ENCODE measurements at places on chromosomes 5 and 9.

DNA sequence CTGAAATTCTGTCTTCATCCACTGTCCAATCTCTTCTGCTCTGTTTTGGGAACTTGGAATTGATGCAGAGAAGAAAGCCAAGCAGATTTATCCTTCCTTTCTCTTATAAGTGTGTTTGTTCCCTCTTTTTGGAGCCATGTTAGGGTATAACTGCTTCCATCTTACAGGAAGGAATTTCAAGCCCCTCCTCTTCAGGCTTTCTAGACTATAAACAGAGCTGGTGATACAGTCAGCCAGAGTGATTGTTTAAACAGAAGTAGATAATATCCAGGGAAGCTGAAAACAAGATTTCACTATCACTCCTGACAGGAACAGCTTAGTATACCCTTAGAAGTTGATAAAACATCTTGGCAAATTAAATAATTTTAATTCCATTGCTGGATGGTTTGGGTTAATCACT, 102.1 kb upstream of the DMRT1 start:
- DNase-seq: no peak

- DNase-seq: no peak
Observed at GRCh38 chr5:122680623-122681350, 94.1 kb upstream of the SNX2 start.

DNA sequence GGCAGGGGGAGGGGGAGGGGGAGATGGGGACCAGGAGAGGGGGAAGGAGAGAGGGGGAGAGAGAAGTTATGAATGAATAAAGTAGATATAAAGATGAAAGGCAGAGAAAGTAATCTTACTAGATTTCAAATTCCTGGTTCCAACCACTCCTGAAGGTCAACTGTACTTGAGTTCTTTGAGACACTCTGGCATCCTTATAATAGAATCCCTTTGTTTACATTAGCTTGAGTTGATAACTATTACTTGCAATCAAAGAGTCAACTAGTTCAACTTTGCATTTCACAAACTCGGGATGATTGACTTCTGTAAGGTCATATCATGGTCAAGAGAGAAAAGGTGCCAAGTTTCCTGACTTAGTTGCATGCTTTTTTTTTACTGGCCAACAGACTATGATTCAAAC, 42.2 kb downstream of the BAAT start:
- no peak for DNase-seq

GRCh38 chr9:125591245-125591644, 115.8 kb downstream of the MAPKAP1 start:
- DNase-seq: no peak

- no peak for DNase-seq
Observed at GRCh38 chr5:73373814-73374510, 74.6 kb downstream of the FOXD1 start.

DNA sequence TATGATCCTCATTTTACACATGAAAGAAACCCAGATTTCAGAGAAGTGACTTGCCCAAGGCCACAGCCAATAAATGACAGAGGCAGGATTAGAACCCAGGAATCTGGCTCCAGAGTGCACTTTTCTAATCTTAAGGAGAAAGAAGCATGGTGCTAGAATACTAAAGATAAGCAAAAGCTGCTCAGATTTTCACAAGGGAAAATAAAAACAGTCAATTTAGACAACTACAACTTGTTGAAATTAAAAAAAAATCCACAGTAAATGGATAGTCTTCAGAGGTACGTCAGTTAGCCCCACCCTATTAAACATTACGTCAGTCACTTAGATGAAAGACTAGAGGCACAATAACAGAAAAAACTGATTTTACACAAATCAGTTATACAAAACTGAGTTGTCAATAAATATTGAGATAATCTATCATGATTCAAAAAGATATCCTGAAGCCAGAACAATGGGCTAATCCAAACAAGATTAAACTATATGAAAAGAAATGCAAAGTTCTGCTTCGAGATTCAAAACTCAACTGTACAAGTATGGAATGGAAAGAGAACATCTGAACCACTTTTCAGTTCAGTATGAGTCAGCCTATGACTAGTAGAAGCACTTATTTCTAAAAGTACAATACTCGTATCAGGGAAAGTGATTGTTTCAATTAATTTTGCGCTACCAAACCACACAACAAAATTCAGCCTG, 9.3 kb downstream of the TMEM245 start:
- peak; percentile 84 for DNase-seq

- DNase-seq: no peak
Observed at GRCh38 chr9:127991757-127992274, 11.0 kb upstream of the EEIG1 start.

DNA sequence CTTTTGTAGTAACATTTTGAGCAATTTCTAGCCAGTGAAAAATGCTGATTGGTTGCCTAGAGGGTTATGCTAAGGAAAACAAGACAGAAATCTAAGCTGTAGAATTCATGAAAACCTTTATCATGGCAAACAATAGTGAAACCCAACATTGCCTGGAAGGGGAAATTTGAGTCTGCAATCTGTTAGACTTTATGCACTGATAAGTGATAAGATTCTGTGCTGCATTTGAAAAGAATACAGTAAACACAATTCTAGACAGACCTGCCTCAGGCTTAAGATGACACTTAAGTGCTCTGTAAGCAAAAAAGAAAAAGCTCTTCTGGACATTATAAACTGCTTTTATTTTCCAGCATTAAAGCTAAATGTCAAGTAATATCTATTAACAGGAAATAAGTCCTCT, 519.3 kb downstream of the ISL1 start:
- DNase-seq: peak; percentile 10

GRCh38 chr9:113609562-113610318, 146.2 kb downstream of the RGS3 start:
- no peak for DNase-seq

DNA sequence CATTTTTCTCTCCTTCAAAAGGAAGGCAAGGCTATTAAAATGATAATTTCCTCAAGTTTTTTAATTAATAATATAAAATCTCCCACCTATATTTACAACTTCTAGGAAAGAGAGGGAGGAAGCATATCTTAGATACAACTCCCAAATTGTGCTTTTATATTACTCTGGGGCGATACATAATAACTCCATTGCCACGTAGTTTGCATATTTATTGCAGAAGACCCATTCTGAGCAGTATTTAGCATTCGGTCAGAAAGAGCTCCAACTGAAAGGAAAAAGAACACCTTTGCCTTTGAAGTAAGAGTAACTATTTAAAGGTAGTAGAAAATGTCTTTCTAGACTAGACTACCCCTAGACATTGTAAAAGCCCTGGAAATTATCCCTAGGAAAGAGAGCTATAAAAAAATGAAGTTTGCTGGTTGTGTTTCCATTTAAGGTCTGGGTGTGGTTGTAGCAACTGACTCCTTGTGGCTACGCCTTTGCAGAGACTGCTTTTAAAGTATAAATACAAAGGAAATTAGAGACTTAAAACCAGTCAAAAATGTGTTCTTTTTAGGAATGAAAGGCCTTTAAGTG, 566.1 kb downstream of the ZNF608 start:
- DNase-seq: peak; percentile 27

GRCh38 chr5:115389799-115390382, 93.4 kb upstream of the CCDC112 start:
- DNase-seq: peak; percentile 40

- no peak for DNase-seq
Observed at GRCh38 chr5:180350296-180350695, 2.8 kb downstream of the GFPT2 start.

- no peak for DNase-seq
Observed at GRCh38 chr5:35856765-35857351, at the start of gene IL7R. IL7R (plus strand) TSS chr5:35856891; CDS start chr5:35856978, 87 bp downstream.

- no peak for DNase-seq
Observed at GRCh38 chr5:58666141-58666540, 83.3 kb downstream of the RAB3C start.

DNA sequence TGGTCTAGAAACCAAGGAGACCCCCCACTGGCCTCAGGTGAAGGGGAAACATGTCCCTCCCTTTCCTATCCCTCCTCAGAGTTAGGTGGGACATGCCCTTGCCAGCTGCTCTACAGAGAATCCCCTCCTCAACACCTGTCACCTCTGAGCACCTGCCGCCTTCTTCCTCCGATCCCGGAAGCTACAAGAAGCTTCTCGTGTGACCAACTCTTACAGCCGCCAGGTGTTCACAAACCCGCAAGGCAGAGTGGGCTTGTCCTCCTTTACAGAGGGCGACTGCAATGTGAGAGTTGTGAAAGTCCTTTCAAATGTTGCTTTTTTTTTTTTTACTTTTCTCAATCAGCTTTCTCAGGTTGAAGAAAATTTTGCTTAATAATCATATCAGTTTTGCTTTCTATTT, 3.7 kb upstream of the ICE1 start:
- DNase-seq: no peak

DNA sequence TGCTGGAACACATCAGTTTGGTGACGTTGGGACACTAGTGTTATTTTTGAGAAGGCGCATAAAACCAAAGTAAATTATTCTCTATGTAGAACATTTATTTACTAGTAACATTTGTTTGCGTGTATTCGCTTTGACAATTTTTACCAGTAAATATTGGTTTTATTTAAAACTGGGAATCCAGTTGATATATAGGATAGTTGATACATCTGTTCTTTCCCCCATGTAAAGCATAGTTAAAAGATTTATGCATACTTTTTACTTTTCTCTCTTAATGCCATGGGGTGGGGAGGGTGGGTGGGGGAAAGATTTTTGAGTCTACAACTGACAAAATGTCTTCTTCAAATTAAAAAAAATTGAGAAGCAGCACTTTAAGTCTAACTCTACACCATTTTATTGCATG, at the start of gene IGIP:
Gene IGIP, plus strand, starts transcription at position 301 of the 400 bp plus-strand sequence. CDS start 2,540 bp downstream, outside the sequence.
- no peak for DNase-seq

GRCh38 chr5:128271859-128272464, 188.4 kb downstream of the SLC12A2 start:
- DNase-seq: no peak

DNA sequence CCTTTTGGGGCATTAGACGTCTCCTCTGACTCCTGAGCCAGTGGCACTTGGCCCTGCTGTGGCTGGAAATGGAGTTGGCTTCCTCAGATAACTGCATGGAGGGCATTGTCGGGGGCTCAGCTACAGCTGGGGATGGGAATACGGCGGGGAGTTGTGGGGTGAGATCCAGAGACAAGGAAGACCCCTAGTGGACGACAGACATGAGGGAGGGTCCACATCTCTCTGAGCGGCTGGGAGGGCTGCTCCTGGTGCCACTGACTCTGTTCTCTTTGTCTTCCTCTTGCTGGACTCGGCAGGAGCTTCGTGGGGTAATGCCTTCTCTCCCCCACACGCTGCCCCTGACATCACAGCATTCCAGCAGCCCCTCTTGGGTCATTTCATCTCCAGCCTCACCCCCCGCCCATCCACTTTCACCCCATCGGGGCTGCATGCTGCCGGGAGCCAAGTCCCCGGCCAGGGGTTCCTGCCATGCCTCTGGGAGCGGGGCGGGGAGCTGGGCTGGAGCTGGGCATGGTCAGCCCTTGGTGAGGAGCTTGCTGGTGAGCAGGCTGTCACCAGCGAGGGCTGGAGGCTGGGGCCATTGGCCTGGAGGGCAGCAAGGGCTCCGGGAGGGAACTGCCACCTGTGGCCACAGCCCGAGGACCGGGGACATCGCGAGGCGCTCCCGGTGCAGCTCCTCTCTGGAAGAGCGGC, 172.3 kb downstream of the CACNA1B start:
- no peak for DNase-seq

DNA sequence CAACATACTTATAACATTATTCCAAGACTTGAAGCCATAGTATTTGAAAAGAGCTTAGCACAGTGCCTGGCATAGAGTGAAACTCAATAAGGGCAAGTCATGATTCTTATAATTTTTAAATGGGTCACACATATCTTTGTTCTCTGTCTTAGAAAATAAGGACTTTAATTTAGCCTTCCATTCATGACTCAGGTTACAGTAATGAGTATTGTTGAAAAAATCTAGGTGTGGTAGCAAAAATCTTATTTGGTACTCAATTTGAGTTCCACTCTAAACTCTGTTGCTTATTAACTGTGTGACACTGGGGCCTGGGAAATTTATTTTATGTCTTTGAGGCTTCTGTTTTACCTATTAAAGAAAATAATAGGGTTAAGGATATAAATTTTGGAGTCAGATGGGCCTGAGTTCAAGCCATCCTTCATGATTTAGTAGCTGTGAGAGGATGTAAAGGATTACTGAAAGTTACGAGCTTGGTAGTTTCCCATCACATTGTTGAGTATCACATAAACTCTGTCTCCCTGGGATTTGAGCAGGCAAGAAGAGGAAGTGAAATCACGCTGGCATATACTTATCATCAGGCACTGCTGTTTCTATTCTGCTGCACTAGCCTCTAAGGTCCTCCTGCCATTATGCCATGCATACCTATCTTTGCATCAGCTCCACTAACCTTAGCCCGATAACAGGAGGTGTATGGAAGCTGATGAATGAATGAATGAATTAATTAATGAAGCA, 1.5 kb downstream of the SPINK9 start:
- DNase-seq: no peak

- no peak for DNase-seq
Observed at GRCh38 chr5:148607406-148607805, 46.9 kb downstream of the HTR4 start.

GRCh38 chr5:102959055-102959454, 160.9 kb downstream of the GIN1 start:
- DNase-seq: no peak

GRCh38 chr9:109052416-109052815, 39.1 kb upstream of the CTNNAL1 start:
- DNase-seq: no peak

DNA sequence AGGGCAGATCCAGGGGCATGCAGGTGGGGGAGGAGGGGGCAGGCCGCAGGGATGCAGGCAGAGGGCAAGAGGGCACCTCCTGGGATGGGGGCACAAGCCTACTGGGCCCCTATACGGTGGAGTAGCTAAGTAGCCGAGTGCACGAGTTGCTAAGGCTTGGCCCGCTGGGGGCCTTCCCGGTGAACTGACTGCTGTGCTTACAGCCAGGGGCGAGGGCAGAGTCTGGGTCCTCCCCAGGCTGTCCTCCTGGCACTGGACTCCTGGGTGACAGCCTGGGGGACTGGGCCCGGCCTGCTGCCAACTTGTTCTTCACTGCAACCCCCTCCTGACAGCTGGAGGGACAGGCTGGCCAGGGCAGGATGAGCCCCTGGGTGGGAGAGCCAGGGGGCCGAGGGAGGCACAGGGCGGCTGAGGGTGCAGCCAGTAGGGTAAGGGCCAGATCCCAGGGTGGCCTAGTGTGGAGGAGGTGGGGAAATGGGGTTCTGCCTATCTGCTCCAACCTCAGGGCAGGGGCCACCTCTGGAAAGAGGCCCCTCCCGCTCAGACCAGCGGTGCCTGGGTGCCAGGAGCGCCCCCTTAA, 1.7 kb upstream of the EGFL7 start:
- DNase-seq: no peak

DNA sequence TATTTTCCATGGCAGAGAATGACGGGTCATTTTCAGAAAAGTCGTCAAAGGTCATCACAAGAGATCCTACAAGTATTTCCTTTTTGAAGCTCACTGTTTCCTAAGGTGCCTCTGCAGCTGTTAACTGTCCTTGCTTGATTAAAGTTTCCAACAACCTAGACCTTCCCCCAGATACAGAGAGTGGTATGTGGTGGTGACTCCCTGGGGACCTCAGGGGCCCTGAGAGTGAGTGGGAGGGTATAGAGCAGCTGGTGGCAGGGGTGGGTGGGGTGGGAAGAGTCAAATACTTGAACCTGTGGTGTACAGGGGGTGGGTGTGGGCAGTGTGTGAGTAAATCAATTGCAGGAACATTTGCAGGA, 1.6 kb upstream of the CD72 start:
- DNase-seq: no peak

All from HAP-1 (cell line).